Uterus (tissue), 4 donors: ENCODE measurements at places on chromosomes 11 and 22. TPM values are rescaled to one million over a fixed set of nuclear protein-coding genes. Genes with fewer than 3 reads are reported as not detected.

EIF3L gene
- total RNA-seq = 430 TPM

KDM4E gene
- not detected for total RNA-seq

- no peaks in the 10 kb centered on the region for H3K36me3 ChIP-seq
- H3K27ac ChIP-seq = no peak overlapping the region
- H3K4me1 ChIP-seq = no peaks in the 10 kb centered on the region
- DNase-seq = no peak
Measured at GRCh38 chr11:3610846-3611245, 30.9 kb downstream of the ART5 start.

DNA sequence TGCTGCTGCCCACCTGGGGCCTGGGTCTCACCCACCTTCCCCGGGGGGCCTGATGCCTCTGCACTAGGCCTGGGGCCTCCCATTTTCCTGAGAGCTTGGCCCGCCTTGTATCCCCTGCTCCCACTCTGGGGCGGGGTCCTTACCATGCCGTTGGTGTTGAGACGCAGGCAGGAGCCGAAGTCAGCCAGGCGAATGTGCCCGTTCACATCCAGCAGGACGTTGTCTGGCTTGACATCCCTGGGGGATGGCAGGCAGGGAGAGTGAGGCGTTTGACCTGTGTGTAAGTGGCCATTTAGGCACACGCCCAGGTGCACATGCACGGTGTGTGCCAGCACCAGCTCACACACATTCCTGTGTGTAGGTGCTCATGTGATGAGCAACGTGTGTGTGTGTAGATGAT is 5.1 kb downstream of the CDC42BPG start:
- no peaks in the 10 kb centered on the region for H3K27me3 ChIP-seq
- H3K4me3 ChIP-seq = no peak overlapping the region
- no peak for DNase-seq
